ENCODE measurements at places on chromosomes 1 and 21.

- DNase-seq: no peak
These were observed 4.6 kb upstream of the UMODL1 start for GRCh38 chr21:42066521-42066920.

- DNase-seq: no peak
These were observed 31.7 kb upstream of the GPR37L1 start for GRCh38 chr1:202090994-202091393.

GRCh38 chr1:198244772-198245171 lies 88.0 kb downstream of the NEK7 start:
- no peak for DNase-seq

DNA sequence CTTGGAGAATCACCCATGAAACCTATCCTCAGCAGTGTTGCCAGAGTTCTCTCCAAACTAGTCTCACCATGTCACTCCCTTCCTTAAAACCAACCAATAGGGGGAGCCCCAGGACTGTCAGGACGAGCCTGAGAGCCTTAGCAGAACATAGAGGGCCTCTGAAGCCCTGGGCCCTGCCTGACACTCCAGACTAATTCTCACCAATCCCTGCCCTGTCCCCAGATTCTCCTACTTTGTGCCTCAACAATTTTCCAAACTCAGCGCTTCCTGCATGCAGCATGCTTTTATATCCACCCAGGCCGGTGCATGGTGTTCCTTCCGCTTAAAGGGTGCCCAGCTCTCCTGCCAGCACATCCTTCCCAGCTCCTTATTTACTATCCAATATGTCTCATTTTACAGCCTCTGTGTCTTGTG lies 42.7 kb downstream of the HSD3B1 start:
- peak; percentile 60 for DNase-seq

DNA sequence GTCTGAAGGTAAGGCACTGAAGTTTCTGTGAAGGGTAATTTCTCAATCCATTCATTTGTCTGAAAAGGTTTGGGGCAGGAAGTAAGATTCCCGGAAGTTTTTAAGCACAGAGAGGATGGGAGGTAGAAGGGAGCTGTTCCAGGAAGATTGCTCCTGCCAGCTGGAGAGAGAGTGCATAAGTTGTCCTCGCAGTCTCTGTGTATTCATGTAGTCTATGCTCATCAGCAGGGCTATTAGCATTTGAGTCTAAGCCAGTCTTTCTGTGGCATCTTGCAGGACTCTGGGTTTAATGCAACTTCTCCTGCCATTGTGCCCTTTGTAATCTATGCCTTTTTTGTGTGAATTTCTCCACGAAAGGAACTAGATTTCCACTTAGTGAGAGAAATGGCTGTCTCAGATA lies 140.8 kb upstream of the FGGY start:
- DNase-seq: no peak

DNA sequence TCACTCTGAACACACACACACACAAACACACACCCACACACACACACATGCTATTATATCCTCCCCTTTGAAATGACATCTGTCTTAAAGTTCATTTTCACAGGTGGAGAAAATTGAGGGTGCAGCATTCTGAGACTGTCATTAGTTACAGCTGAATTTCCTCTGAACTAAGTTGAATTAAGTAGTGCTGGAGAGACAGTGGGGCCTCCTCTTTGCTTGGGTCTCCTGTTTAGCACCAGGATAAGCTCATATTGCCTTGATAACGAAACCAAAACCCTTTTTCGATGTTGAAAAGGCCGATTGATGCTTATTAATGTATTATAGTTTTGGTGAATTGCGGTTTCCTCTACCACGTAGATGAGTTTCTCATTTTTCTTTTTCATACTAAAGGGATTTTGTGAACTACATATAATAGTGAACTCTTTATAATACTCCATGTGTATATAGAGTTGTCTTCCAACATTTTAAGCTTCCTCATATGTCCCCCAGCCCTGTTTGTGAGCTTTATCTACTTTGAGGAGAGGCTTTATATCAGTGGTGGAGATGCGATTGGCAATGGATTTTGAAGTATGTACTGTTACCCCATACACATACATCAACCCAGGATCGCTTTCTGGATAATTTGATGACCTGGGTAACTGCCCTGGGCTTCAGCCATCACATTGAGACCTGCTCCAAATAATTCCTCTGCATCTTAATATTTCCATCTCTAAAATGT lies 17.4 kb downstream of the DYNLT5 start:
- no peak for DNase-seq

DNA sequence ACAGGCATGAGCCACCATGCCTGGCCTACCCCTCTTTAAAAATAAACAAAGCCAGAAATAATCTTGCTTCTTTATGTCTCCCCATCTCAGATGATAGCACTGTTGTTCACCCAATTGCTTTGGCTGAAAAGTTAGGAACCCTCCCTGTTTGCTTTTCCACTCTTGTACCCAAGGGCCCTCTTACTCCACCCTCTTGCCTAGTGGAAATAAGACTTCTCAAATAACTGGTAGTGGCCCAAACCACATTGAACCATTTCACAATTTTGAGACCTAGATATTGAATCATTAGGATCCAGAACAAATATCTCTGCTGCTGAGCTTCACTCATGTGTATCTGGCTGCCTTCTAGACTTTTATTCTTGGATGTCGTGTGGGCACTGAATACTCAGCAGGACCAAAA lies 37.7 kb downstream of the RNF220 start:
- DNase-seq: no peak

DNA sequence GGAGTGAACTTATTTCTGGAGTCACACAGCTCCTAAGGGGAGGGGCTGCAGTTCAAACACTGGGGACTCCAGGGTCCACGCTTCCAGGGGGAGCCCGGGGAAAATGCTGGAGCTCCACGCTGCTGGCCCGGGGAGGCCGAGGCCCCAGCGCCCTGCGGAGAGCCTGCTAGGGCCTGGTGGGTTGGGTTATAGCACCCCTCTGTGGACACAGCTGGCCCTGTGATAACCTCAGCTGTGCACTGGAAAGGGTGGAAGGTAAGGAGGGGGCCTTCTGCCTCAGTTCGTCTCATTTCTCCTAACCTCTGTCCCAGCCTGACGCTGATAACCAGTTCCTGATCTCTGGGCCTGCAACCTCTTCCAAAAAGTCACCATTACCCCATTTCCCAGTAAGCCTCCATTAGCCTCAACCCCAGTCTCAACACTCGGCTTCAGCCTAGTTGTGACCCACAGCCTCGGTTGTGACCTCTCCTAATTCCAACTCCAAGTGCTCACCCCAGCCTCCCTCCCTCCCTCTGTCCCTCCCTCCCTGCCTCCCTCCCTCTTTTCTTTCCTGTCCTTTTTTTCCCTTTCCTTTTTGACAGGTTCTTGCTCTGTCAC lies 7.1 kb downstream of the NBL1 start:
- DNase-seq: no peak

- DNase-seq: no peak
These were observed 11.1 kb downstream of the PTPRC start for GRCh38 chr1:198649968-198650338.

- DNase-seq: peak; percentile 14
These were observed at the start of gene FHAD1 for GRCh38 chr1:15246960-15247614. TSS of gene FHAD1 (plus strand) at chr1:15247223. CDS start at chr1:15251785, 4,562 bp downstream.
